ENCODE measurements at places on chromosomes 1 and 21. TPM values are rescaled to one million over a fixed set of nuclear protein-coding genes. Genes with fewer than 3 reads are reported as not detected.

Gene AZIN2
- 20.6 TPM for total RNA-seq

Gene EPHB2
- total RNA-seq: 23.5 TPM

Gene CTSS
- 26.2 TPM for total RNA-seq

Gene LCE1D
- total RNA-seq: not detected

Gene CCDC27
- total RNA-seq: not detected

Gene MATN1
- 0.50 TPM for total RNA-seq

Gene ZFP69B
- 10.7 TPM for total RNA-seq

Gene KLF17
- total RNA-seq: 0.17 TPM

Gene KRTAP19-7
- not detected for total RNA-seq

Gene KPNA6
- total RNA-seq: 39.1 TPM

Gene BEST4
- 0.40 TPM for total RNA-seq

Gene CYP4Z1
- total RNA-seq: 1.1 TPM

Gene SAMSN1
- 9.4 TPM for total RNA-seq

Gene CFHR1
- total RNA-seq: 0.89 TPM

Gene SKI
- total RNA-seq: 20.0 TPM

Gene KCNJ10
- 17.1 TPM for total RNA-seq

Gene FAM151A
- total RNA-seq: not detected

Gene PPP1R15B
- total RNA-seq: 31.5 TPM

Gene GBP3
- total RNA-seq: 5.8 TPM

Gene ADAMTS5
- total RNA-seq: 9.8 TPM

Gene CAMK2N1
- total RNA-seq: 36.4 TPM

Gene OR10J1
- total RNA-seq: not detected

Gene TEKT2
- 13.5 TPM for total RNA-seq

Gene RIPPLY3
- total RNA-seq: not detected

Gene ADAM30
- not detected for total RNA-seq

Gene KCNQ4
- 1.7 TPM for total RNA-seq

Gene SAMD13
- total RNA-seq: 5.7 TPM

Gene RIPK4
- total RNA-seq: 0.11 TPM

Gene TNNT2
- total RNA-seq: 23.4 TPM

Gene BTG2
- total RNA-seq: 37.1 TPM

Gene SLC9C2
- total RNA-seq: 0.79 TPM

Gene NPPB
- 0.83 TPM for total RNA-seq

Gene CFAP141
- 0.66 TPM for total RNA-seq

Gene LRRN2
- 13.3 TPM for total RNA-seq

Gene ACTL8
- total RNA-seq: not detected

Gene FCGR2B
- 1.1 TPM for total RNA-seq

Gene SEMA6C
- 16.4 TPM for total RNA-seq

Gene PLA2G5
- 2.1 TPM for total RNA-seq

Gene ERG
- 4.8 TPM for total RNA-seq

Gene TMEM82
- total RNA-seq: not detected

Gene FAM72A
- total RNA-seq: 4.5 TPM

Gene THEM4
- 16.8 TPM for total RNA-seq

Gene PRR9
- not detected for total RNA-seq

Gene DEPDC1
- 8.0 TPM for total RNA-seq

Gene ATG4C
- total RNA-seq: 12.9 TPM

Gene SHISA4
- 62.3 TPM for total RNA-seq

Gene FABP3
- 77.1 TPM for total RNA-seq

Gene SMCP
- total RNA-seq: not detected

Gene PPM1J
- total RNA-seq: 5.0 TPM

Gene KCNT2
- 43.1 TPM for total RNA-seq

Gene FPGT
- total RNA-seq: 25.0 TPM

Gene GUCA2B
- not detected for total RNA-seq

Gene SELL
- 15.9 TPM for total RNA-seq

Gene GABRD
- total RNA-seq: 0.88 TPM

Gene LCE2B
- total RNA-seq: not detected

Gene S100A8
- 286 TPM for total RNA-seq

Data from spinal cord (tissue), 10 donors.